ENCODE measurements at places on chromosomes 11 and 22.

DNA sequence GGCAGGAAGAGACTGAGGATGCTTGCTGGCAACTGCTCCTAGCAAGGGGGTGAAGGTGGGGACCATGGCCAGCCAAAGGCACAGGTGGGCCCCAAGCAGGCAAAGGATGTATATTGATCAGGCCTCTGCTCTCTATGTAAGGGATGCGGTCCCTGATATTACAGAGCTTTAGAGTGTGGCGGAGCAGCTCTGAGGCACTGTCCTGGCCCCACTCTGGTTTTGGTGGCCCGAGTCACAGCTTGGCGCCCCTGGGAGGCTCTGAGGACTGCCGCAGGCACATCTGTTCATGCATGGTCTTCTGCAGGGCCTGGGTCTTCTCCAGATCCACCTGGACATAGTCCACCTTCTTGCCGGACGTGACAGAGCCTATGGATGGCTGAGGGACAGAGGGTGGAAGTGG lies 45.5 kb downstream of the GAB4 start:
- DNase-seq = no peak

DNA sequence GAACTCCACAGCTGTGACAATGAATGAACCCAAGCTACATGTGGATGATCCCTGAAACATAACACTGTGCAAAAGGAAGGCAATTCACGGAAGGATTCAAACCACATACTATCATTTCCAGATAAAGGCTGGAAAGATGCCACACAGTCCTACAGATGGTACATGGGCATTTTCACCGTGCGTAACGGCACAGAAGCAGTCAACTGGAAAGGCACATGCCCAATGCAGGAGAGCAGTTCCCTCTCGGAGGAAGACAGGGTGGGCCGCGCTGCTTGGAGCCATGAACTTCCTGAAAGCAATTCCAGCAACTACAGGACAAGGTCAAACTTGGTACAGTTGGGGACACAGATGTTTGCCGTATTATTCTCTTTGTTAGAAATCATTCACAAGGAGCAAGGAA lies 103.7 kb downstream of the SHANK2 start:
- no peak for DNase-seq

DNA sequence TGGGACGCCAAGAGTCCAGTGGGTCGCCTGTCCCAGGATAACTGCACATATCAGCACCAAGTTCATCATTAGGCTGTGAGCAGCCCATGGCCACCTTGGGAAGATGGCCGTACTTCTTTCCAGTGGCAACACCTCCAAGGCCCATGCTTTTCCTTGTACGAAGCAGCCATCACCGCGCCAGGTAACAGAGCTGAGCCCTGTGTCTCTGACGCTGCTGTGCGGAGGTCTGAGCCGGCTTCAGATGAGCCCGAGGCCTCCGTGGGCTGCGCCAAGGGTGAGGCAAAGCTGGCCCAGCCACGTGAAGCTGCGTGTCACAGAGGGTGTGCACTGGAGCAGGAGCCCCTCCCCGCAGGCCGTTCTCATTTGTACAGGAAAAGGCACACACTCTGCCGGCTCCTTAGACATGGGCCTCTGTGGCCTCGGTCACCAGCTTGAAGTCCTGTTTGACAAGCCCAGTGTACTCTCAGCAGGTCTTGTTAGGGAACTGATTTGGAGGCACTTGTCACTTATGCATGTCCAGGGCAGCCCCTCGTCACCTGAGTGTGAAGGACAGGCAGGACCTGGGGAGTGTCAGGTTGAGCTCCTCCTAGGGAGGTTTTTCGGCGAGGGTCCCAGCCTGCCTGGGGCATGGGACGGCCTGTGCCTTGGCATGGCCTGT lies 401.5 kb downstream of the TBC1D22A start:
- no peak for DNase-seq

GRCh38 chr22:36405221-36405661 lies 17.5 kb upstream of the MYH9 start:
- DNase-seq = peak; percentile 64

DNA sequence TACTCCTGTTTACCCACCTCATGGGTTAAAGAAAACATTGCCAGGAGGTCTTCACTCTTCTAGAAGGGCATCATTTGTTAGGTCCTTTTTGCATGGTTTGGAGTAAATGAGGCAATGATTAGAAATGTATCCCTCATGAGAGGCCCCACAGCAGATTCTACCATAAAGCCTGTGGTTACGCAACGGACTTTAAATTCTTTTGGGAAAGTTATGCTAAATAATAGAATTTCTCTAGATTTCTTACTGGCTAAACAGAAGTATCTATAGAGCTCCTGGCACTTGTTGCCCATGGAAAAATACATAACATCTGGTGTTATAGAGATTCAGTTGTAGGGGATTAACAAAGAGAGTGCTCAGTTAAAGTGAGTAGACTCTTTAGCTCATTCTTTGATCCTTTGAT lies 15.1 kb upstream of the ATXN10 start:
- no peak for DNase-seq

DNA sequence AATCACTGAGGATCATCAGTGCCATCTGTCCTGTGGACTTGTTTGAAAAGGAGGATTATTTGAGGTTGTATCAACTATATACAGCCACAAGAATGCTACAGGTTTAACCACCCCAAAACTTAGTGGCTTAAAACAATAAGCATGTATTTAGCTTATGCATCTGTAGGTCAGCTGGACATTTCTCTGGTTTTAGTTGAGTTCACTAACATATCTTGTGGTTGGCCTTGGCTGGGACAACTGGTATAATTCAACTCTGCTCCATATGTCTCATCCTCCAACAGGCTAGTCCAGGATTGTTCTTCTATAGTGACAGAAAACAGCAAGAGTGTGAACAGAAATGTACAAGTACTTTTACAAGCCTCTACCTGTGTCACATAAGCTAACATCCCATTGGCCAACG lies 49.9 kb upstream of the SOX6 start:
- no peak for DNase-seq

DNA sequence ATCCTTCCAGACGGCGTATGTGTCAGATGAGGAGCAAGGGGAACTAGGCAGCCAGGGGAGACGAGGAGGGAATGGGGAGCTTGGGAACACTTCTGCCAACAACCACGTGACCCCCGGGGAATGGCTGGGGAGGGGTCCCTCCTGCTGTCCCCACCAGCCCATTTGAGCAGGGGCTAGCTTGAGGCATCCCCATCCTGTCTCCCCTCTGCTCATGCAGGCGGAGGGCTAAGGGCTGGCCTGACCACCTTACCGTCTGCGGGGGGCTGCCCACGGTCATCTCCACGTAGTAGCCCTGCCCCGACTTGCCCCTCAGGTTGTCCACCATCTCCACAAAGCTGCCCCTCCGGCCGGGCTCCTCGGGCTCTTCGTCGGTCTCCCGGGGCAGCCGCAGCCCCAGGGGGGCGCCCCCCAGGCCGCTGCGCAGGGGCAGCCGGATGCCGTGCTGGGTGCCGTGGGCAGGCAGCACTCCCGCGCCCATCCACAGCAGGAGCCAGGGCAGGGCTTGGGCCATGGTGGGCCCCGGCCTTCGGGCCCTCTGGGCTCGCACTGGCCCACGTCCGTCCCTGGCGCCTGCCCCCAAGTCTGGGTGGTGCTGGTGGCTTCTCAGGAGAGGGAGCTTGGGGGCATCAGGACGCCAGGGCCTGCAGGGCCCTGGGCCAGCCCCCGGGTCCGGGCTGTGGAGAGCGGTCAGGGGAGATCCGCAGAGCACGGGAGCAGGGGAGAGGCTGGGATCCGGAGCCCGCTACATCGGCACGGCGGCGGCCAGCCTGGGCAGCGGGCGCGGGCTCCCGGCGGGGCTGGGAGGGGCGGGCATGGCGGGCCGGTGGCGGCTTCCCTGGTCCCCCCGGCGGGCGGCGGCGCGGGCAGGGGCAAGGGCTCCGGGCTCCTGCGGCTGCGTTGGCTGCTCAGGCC lies 515 bp downstream of the BACE1 start:
- DNase-seq = no peak

GRCh38 chr22:38305471-38306448 lies 11.5 kb downstream of the CSNK1E start:
- DNase-seq = peak; percentile 56

- no peak for DNase-seq
Measured at GRCh38 chr11:104159356-104159755, 4.6 kb downstream of the PDGFD start.

DNA sequence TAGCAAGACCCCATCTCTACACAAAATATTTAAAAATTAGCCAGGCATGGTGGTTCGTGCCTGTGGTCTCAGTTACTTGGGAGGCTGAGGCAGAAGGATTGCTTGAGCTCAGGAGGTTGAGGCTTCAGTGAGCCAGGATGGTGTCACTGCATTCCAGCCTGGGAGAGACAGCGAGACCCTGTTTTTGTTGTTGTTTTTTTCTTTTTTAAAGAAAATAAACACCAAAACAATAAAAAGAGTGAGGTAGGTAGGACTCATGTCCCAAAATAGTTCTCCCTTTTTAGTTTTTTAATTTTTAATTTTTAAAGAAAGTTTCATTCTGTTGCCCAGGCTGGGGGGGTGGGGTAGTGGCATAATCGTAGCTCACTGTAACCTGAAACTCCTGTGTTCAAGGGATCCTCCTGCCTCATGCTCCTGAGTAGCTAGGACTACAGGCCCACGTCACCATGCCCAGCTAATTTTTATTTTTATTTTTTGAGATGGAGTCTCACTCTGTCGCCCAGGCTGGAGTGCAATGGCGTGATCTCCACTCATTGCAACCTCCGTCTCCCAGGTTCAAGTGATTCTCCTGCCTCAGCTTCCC lies 25.5 kb upstream of the MALAT1 start:
- no peak for DNase-seq

GRCh38 chr22:37545703-37546436 lies 14.4 kb upstream of the CDC42EP1 start:
- no peak for DNase-seq

DNA sequence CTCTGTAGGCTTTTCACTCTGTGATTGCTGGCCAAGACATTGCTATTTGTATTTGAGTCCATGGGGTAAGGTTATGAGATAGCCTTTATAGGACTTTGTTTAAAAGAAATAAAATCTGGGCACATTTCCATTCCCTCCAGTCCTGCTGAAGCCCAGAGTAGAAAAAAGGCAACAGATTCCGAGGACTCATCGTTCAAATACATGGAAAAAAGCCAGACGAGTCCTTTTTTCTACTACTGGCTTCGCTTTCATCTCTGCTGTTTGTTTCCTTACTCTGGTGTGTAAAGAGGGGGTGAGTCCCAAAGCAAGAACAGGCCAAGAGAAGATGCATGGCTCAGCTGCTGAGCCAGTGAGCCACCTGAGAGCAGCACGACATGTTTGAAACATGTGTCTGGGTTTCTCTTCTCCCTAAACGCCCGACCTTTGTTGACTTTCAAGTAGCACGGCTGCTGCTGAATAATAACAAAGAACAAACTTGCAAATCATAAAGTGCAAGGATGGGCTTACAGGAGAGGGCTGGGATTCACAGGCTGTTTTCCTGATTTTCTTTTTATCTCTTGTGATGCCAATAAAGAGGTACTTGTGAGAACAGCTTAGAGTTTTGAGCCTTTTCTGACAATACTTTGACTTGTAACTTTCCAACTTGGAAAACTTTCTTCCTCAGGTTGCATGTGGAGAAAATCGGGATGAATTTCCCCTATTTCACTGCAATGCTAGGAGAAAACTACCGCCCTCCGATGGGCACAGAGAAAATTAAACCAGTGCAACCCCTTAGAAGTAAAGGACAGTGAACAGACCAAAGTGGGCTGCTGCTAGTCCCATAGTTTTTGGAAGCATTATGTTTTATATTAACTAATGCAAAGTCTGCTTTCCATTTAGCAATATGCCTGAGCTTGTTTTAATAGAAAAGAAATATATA lies 195.2 kb upstream of the RAG2 start:
- DNase-seq = no peak

DNA sequence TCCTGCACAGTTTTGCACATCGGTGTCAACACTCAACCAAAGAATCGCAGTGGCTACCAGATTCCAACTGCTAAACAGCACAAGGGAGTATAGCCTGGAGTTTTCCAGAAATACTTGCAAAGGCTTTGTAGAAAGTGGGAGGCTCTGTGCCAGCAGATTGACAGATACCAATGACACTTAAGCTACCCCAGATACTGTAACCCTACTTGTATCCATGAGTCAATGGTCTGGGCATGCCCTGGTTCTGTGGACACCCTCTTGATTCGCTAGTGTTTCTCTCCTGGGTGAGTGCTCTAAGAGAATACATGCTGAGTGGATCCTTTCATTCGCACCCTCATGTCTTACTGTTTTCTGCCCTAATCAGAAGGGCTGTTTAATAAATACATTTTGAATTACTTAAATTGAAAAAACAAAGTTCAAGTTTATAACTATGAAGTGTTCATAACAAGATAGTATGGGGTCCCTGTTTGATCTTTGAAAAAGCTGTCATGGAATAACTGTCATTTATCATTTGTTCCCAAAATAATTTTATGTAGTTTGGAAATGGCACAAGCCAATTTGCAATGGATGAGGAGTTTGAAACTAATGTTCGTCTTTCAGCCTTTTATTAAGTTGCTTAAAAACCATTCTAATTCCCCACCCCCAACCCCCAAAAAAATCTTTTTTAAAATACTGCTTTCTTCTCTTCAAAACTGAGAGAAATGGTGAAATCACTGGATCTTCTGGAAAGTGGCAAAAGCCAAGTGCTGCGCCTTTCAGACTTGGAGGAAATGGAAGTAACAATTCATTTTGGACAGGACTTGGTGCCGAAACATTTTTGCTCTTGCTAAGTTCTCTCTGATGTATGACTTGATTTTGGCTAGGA lies 600.5 kb upstream of the TENM4 start:
- no peak for DNase-seq

DNA sequence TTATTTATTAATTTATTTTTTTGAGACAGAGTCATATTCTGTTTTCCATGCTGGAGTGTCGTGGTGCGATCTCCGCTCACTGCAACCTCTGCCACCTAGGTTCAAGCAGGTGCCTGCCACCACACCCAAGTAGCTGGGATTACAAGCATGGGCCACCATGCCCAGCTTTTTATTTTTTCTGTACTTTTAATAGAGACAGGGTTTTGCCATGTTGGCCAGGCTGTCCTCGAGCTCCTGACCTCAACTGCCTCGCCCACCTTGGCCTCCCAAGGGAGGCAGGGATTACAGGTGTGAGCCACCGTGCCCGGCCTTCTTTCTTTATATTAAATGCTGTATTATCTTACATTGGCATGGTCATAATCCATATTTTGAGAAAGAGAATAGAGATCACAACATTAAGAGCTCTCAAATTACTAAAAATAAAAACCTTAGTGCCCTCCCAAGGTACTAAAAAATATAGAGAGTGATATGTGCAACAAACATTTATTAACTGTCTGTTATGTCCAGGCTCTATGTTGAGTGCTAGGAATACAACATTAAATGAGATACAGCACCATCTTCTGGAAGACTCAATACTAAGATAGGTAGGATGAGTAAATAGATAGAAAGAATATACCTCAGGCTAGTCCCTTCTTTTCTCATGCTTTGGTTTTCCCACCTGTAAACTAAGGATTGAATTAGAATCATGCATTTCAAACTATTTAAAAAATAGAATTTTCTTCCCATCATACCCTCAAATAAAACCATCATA lies 84.1 kb downstream of the BBOX1 start:
- no peak for DNase-seq

GRCh38 chr11:35611741-35612140 lies 6.5 kb upstream of the FJX1 start:
- DNase-seq = no peak
